NCI-H2227 treated with DMSO at 0.1 percent for 48 hours (cell line): ENCODE measurements at places on chromosomes 16 and 17.

DNA sequence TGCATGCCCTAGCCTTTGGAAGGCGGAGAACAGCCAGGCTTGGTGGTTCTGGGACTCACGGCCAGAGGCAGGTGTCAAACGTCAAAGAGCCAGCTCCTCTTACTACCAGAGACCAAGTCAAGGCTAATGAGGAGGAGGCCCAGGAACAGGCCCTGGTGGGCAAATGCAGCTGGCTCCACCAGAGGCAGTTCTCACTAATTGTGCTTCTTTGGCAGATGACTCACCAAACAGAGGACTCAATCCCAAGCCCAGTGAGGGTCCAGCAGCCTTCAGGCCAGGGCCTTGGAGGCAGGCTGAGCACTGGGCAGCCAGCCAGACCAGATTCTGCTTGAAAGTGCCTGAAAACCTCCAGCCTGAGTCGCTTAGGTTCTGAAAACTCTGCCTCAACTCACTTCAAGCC lies 336.5 kb upstream of the CDH5 start:
- no peak for DNase-seq

DNA sequence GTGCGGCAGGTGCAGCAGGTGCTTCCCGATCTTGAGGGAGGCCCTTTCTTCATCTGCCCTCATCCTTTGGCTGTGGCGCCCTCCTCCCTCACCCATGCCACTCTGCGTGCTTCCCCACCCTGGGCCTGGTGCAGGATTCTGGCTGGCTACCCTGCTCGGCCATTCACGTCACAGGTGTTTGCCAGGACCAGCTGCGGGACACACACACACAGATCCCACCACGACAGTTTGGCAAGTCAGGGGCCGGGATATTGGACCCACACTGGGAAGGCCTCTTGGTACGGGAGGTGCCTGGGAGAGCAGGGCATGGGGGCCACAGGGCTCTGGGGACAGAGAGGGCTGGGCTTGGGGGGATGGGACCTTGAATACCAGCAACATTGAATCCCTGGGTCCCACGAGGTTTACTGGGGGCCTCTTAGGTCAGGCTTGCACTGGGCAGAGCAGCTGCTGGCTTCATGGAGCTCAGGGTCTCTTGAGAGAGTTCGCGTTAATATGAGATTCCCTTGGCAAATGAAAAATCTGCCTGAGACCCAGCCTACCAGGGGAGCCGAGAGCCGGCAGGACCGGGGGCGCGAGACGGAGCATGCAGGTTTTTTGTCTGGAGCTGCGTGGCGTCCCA lies 15.1 kb downstream of the ADCY7 start:
- DNase-seq = no peak

GRCh38 chr16:10256784-10257641 lies 74.8 kb upstream of the GRIN2A start:
- DNase-seq = no peak

DNA sequence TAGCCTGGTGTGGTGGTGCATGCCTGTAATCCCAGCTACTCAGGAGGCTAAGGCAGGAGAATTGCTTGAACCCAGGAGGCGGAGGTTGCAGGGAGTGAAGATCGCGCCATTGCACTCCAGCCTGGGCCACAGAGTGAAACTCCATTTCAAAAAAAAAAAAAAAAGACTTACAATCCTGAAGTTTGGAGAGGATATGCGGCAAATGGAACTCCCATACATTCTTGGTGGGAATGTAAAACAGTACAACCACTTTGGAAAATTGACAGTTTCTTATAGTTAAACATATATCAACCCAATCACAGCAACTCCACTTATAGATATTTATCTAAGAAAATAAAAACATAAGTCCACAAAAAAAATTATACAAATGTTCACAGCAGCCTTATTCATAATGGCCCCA lies 11.9 kb downstream of the GFOD2 start:
- no peak for DNase-seq

- DNase-seq = no peak
Measured at GRCh38 chr16:9805109-9805508, 377.1 kb downstream of the GRIN2A start.
